Dermis microvascular lymphatic vessel endothelial cell (primary cell): ENCODE measurements at places on chromosomes 5 and 9. TPM values are rescaled to one million over a fixed set of nuclear protein-coding genes. Genes with fewer than 3 reads are reported as not detected.

The RNF145 gene
- 37.2 and 42.7 TPM in 2 replicates for total RNA-seq

The SPINK6 gene
- not detected in 2 replicates for total RNA-seq

The PCDHB12 gene
- total RNA-seq: 0.26 and 0.76 TPM in 2 replicates

The PDE6A gene
- under 0.01 and 0.13 TPM in 2 replicates for total RNA-seq
